ENCODE measurements at places on chromosomes 7 and 10. TPM values are rescaled to one million over a fixed set of nuclear protein-coding genes. Genes with fewer than 3 reads are reported as not detected.

Gene TCAF2
- 0.36 TPM for total RNA-seq

Gene AGR3
- total RNA-seq, result not detected

Gene CTTNBP2
- total RNA-seq, result 0.39 TPM

Gene ICA1
- total RNA-seq, result 1.1 TPM

Gene INMT
- total RNA-seq, result not detected

Gene SEMA3C
- total RNA-seq, result 56.7 TPM

Gene OR6B1
- not detected for total RNA-seq

Gene ITPRID1
- total RNA-seq, result not detected

Gene FZD1
- total RNA-seq, result 2.5 TPM

Gene GTF2IRD1
- total RNA-seq, result 7.7 TPM

Gene CREM
- total RNA-seq, result 43.1 TPM

Gene DLX6
- not detected for total RNA-seq

Gene SFTPA1
- not detected for total RNA-seq

Gene CLRN3
- not detected for total RNA-seq

Gene TFAM
- total RNA-seq, result 78.9 TPM

Gene TRPV5
- not detected for total RNA-seq

Gene CARD11
- total RNA-seq, result 1.4 TPM

Gene FAM25A
- total RNA-seq, result 1.1 TPM

Gene MTERF1
- total RNA-seq, result 10.3 TPM

Gene SKAP2
- total RNA-seq, result 17.3 TPM

Gene SUN3
- total RNA-seq, result not detected

Gene HTR7
- total RNA-seq, result 0.10 TPM

Gene TYW1B
- 3.1 TPM for total RNA-seq

Gene CALCR
- not detected for total RNA-seq

Gene NUDT13
- 3.3 TPM for total RNA-seq

Gene EBF3
- total RNA-seq, result 0.19 TPM

Gene GAD2
- not detected for total RNA-seq

Measured in A549 treated with CpdA at 1 μM for 4 hours (cell line).